ENCODE measurements at places on chromosomes 12 and 14.

GRCh38 chr12:121001060-121001459 lies 15.2 kb downstream of the C12orf43 start:
- DNase-seq: no peak

DNA sequence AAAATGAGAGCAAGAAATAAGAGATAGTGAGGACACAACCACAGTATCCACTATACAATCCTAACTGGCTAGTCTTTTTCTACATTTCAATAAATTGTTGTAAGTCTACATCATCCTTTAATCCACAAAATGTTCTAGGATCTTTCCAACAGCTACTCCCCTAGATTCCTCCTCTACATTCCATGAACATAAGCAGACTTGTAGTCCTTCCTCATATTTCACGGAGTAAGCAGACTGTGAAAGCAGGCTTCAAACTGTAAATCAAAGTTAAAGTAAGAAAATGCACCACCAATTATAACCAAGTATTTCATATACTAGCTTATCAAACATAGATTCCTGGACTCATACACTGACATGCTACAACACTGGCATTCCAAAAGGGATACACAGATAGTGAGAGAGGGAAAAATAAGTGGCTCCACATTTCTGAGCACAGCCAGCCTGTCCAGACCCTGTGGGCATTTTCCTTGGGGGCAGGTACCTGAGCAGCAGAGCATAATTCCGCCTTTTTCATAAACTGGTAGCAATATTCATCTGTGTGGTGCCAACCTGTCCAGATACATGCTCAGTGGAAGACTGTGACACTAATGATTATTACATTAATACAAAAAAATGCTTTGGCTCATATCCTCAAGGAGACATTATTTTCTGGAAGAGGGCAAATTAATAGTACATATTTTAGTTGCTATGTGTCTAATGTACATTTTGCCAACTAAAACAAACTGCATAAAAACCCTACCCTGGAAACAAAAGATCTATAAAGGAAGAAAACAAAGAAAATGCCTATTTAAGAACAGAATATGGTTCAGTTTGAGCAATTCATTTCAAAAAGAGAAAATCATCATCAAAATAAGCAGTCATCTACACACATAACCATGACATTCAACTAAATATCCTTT lies 113.3 kb upstream of the FSCB start:
- DNase-seq: no peak

DNA sequence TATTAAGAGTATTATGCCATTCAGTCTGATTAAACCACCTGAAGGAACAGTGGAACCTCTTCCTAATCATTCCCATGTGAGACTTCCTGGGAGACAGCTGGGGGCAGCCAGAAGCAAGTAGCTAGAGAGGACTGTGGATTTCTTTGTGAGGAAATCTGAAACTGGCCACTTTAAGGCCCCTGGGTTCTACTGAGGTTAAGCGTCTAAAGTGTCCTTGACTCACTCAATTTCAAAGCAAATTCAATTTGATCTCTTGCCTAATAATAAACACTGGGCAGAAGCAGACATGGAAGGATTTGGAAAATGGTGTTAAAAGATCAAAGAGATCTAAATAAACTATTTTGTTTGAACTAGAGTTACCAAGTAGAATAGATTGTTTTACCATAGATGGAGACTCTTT lies 909.9 kb downstream of the NRXN3 start:
- no peak for DNase-seq

GRCh38 chr12:104712477-104712876 lies 245.6 kb downstream of the SLC41A2 start:
- no peak for DNase-seq

- no peak for DNase-seq
Observed at GRCh38 chr12:132429946-132430643, 59.9 kb upstream of the FBRSL1 start.
